ENCODE measurements at places on chromosomes 7 and 10.

DNA sequence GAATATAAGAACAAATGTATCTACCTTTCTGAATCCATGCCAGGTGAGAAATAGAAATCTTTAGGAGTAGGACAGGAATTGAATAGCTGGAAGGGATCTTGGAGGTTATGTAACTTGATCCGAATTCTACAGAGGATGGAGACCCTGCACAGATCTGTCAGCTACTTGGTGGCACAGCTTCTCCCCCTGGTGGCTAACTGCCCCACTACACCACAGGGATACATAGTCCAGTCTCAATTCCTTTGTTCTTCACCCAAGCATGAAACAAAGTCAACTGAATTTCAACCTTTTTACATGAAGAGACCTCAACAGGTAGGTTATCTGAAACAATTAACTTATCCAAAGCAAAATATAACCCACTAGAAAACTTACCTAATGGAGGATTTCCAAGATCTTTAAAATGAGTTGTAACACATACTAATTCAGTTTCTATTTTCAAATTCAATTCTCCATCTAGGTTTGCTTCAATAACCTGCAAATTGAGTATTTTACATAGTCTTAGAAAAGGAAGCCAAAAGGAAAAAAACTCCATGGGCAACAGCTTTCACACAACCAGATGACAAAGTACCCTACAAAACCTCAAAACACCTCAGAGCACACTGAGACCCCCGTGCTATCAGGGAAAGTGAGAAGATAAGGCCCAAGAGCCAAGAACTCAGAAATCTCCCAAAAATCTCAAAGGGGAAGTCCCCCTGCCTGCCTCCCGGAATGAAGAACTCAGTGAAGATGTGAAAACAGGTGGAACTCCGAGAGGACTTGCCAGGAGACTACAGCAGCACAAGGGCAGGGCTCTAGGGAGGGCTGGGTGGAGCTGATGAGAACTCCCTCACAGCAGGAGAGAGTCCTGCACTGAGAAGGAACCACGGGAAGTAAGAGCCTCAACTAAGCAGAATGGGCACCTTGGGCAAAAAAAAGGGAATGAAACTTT, 10.3 kb downstream of the HUS1 start:
- peak; percentile 73 for DNase-seq

DNA sequence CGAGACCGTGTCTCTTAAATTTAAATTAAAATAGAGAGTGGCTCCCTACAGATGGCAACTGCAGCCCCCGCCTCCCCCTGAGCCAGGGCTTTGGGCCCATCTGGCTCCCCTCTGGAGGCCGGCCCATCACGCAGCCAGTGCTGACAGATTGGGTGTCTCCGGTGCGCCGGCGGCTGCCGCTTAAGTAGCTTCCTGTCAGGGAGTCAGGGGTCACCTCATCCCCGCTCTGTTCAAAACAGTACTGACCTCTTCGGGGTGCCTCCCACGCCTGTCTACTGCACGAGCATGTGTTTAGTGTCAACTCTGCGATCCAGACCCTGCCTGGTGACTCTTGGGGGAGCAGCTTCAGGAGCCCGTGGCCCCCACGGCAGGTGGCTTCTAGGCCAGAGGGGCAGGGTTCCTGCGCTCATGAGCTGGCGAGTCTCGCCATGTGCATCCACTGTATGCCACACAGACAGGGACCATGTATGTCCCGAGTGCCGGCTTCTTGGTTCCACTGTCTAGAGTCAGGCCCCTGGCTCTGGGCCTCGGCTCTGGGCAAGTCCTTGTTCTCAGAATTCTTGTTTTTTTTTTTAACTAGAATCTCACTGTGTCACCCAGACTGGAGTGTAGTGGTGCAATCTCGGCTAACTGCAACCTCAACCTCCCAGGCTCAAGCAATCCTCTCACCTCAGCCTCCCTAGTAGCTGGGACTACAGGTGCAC, 36.1 kb downstream of the KCTD7 start:
- DNase-seq = no peak

- DNase-seq = peak; percentile 76
Measured at GRCh38 chr7:50791938-50792341, 9.2 kb upstream of the GRB10 start.

GRCh38 chr10:128865436-128866195, 601.4 kb upstream of the MGMT start:
- DNase-seq = no peak

DNA sequence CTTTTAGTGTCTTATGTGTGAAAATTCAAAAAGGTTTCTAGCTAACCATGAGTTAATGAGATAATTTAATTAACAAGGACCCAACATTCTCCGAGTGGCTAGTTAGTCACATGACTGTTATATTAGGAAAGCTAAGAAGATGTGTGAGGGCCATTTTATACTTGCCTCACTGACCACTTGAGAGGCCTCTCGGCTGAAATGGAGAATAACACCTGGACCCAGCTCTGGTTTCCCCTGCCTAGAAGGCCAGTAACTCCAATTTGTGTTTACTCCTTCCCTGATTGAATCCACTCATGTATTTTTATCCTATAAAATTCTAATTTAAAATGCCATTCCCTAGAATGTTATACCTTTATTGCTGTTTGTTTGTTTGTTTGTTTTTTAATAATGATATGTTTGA, 1091.2 kb downstream of the KCNMA1 start:
- no peak for DNase-seq

GRCh38 chr10:7082967-7083366, 327.9 kb downstream of the SFMBT2 start:
- DNase-seq = no peak

GRCh38 chr7:73442222-73442902, 8.8 kb downstream of the FZD9 start:
- DNase-seq = no peak
